CD4-positive, alpha-beta T cell treated with Interleukin-17A for 1 hour (primary cell): ENCODE measurements at places on chromosomes 1 and 21.

- no peak for DNase-seq
Measured at GRCh38 chr1:98130408-98130807, 209.6 kb upstream of the DPYD start.

DNA sequence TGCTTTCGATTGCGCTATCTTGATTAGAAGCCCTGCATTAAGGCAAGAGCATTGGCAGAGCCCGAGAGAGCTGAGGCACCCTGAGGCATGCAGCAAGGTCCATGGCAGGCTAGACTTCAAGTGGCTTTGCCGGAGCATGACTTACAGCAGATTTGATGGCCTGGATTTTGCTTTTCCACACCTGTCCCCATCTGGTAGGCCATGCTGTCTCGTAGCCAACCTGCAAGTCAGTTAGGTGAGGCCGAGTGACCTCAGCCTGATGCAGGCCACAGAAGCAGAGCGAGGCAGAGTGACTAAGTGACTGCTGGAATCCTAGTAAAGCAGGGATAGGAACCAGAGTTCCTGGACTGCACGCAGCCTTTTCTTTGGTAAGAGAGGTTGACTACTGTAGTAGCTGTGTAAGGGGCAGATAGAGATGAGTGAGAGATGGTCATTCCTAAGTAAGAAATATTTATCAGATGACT, 148.9 kb downstream of the PBX1 start:
- no peak for DNase-seq

GRCh38 chr21:39951183-39952101, 84.2 kb downstream of the PCP4 start:
- DNase-seq = no peak

GRCh38 chr1:216914974-216915373, 191.7 kb upstream of the ESRRG start:
- DNase-seq = no peak

DNA sequence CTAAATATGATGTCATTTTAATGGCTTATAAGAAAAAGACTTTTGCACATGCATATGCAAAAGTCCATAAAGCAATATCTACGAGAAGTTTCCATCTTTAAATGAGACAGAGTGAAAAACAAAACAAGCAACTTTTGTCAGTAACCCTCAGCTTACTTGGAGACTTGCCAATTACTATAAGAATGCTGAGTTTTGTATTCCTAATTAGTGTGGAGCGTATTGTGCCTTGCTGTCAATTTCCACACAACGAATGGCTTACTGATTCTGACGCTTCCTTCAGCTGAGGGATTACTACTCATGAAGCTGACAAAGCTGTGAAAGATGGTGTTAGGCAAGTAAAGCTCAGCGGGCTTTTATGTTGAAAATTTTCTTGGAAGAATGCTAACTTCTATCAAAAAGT, 440.4 kb upstream of the ADAMTS5 start:
- no peak for DNase-seq

GRCh38 chr1:168970926-168971659, 135.4 kb upstream of the ATP1B1 start:
- DNase-seq = no peak

DNA sequence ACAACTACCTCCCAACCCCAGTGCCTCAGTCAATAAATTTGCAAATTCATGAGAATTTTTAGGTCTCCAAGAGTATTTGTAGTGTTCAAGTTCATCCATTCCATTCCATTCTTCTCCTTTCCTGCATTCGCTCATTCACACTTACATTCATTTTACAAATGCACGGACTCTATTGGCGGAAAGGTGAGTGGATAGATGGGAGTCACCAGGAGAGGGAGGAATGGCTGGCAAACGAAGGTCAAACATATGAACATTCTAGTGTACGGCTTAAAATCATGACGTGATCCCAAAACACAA, 2.5 kb downstream of the LORICRIN start:
- no peak for DNase-seq

DNA sequence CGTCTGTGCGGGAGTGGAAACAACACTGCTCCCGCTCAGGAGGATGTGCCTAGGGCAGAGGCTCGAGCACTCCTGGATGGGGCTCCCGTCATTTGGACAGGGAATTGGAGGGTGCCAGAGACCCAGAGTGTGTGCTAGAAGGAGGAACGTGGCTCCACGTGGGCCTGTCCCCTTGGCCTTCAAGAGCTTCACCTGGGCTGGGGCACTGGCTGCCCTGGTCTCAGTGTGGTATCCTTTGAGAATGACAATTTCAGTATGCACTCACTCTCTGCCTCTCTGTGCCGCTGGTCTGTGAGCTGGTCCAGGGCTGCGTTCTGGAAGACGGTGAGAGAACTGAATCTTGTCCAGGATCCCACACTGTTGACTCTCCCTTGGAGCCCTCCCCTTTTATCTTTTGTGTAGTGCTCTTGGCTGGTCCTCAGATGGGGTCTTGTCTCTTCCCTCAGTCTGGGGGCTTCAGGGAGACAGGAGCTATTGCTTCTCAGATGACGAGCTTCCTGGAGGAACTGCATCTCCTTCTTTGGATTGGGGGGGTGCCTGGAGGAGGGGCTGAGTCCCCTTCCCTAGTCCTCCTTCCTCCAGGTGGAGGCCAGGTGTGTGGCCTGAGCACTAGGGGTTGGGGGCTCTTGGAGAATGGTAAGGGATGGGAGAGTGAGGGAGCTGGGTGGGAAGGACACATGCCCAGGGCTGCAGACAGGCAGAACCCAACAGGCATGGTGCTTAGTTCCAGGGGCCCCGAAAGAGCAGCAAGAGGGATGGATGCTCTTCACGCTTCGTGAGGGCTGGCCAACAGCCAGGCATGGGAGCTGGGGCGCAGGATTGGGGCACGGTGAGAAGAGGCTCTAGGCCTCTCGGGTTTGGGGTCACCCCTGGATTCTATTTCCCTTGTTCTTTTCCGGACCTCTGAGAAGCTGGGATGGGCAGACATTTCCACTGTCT, 14.8 kb upstream of the ETV3L start:
- DNase-seq = no peak

DNA sequence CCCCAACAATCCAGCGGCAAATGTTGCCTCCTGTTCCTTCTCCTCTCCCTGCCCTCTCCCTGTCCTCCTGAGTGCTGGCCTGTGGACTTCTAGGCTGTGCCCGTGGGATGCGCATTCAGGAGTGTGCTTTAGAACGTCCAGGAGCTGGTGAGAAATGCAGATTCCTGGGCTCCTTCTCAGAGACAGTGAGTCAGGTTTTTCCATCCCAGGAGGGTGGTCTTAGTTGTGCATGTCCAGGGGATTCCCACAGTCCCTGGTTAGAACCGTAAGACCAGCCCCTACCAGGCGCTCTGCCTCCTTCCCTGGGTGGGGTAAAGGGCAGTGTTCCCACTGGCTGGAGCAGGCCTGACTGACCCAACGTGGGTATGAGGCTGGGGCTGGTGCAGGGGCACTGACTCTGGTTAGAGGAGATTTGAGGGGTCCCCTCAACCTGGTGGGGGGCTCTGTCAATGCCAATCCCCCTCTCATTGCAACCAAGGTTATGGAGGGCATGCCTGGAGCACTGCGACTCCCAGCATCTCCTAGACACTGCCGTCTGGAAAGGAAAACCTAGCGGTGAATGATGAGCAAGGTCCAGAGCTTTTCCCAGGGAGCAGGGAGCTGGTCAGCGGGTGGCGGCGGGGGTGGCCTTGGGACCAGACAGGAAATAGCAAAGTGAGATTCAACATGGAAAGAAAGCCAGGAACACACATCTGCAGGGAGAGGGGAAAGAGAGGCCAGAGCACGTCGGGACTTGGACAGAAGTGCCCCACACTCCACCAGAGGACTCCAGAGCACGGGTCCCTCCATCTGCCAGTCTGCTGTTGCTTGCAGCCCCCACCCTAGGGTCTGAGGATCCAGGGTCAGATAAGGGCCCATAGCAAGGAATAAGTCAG, 38.5 kb downstream of the HSPG2 start:
- DNase-seq = no peak

DNA sequence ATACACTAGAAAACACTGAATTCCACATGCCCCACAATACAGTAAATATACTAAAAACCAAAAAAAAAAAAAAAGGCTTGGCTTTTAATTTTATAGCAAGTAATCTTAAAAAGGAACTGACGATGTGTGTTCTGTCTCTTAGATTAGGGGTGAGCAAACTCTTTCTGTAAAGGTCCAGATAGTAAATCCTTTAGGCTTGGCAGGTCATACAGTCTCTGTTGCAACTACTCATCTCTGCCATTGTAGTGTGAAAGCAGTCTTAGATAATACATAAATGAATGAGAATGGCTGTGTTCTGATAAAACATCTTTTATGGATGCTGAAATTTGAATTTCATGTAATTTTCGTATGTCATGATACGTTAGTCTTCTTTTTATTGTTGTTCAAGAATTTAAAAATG, 150.2 kb downstream of the SLC30A10 start:
- DNase-seq = no peak

DNA sequence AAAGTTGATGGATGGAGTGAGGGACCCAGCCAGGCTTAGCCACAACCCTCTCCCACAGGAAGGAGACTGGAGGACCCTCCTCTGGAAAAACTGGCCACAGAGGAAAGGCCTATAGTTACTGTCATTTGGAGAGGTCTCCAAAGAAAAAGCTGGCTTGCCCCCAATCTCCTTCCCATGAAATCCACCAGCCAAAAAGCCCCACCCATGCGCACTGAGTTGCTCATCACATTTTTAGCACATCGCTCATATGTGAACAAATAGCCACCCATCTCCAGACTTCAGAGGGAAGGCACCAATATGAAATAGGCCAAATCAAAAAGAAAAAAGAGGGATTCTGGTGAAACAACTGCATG, 36.9 kb upstream of the QSOX1 start:
- no peak for DNase-seq

GRCh38 chr1:221200464-221200863, 321.2 kb downstream of the HLX start:
- no peak for DNase-seq

- DNase-seq = no peak
Measured at GRCh38 chr1:107525961-107526360, 385.1 kb downstream of the NTNG1 start.

GRCh38 chr1:226965581-226966440, 25.7 kb downstream of the COQ8A start:
- no peak for DNase-seq

GRCh38 chr1:71093938-71094337, 13.1 kb upstream of the ZRANB2 start:
- DNase-seq = no peak

DNA sequence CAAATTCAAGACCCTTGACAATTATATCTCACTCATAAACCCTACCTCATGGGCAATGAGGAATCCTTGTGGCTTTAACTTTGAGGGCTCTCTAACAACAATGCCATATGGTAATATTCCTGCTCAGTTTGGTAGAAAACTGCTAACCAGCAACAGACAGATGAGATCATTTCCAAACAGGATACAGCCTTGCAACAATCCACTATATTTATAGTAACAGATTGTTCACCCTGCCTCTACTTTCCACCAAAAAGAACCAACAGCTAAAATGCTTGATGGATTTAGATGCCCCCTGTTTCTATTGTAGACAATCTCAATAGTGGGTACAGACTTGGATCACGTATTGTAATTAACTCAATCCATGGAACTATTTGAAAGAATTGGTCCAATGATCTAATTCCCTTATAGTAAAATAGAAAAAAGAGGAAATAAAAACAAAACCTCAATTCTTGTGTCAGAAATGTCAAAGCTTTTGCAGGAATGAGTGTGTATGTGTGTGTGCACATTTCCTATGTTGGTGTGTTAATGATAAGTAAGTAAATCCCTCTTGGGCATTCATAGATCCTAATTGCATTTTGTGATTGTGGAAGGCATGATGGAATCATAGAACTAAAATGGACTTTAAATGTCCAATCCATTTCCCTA, 100.0 kb upstream of the EDEM3 start:
- no peak for DNase-seq

DNA sequence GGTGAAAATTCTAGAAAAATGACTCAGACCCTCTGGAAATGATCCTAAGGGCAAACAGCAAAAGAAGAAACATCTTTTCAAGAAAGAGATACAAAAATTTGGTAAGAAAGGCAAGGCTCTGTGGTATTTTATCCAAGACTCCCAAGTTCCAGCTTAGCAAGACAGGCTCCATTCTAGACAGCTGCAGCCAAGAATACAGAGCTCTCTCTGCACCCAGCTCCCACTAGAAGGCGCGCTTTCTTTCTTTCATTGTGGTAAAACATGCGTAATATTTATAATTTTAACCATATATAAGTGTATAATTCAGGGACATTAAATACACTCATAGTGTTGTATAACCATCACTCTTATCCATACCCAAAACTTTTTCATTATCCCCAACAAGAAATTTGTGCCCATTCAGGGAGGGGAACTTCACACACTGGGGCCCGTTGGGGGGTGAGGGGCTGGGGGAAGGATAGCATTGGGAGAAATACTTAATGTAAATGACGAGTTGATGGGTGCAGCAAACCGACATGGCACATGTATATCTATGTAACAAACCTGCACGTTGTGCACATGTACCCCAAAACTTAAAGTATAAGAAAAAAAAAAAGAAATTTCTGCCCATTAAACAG, 2.2 kb upstream of the HFM1 start:
- DNase-seq = no peak

DNA sequence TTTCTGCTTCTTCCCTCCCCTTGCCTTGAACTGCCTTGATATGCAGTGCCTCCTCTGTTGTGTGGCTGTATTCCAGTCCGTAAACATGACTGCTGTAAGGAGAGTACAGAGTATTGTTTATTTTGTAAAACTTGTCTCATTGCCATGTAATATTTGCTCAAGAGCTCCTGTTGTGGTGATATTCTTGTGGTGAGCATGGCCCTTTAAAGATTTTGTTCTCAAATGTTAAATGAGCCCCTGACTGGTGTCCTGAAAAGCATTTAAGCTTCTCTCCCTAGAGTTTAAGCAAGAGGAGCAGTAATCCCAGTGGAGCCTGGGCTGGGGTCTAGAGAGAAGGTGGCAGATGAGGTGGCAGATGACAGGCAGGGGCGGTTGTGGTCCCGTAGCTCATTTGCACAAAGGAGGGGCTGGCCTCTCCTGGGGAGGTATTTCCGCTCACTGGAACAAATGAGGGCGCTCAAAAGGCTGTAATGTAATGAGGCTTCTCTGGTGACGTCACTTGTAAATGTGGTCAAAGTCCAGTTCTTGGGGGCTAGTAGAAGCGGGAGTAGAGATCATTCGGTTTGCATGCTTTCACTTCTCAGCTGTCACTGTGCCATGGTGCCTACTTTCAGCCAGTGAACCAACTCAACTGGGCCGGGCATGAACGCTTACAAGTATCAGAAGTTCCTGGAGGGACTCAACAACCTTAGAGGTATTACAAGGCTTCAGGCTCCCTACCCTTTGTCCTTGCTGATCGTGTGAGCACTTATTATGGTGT, 46.0 kb upstream of the MACF1 start:
- DNase-seq = no peak

GRCh38 chr1:32889731-32890278, 3.5 kb downstream of the HPCA start:
- no peak for DNase-seq
